ENCODE measurements at places on chromosomes 12 and 14.

GRCh38 chr12:15355766-15356165 lies 33.5 kb downstream of the PTPRO start:
- DNase-seq = peak; percentile 38

DNA sequence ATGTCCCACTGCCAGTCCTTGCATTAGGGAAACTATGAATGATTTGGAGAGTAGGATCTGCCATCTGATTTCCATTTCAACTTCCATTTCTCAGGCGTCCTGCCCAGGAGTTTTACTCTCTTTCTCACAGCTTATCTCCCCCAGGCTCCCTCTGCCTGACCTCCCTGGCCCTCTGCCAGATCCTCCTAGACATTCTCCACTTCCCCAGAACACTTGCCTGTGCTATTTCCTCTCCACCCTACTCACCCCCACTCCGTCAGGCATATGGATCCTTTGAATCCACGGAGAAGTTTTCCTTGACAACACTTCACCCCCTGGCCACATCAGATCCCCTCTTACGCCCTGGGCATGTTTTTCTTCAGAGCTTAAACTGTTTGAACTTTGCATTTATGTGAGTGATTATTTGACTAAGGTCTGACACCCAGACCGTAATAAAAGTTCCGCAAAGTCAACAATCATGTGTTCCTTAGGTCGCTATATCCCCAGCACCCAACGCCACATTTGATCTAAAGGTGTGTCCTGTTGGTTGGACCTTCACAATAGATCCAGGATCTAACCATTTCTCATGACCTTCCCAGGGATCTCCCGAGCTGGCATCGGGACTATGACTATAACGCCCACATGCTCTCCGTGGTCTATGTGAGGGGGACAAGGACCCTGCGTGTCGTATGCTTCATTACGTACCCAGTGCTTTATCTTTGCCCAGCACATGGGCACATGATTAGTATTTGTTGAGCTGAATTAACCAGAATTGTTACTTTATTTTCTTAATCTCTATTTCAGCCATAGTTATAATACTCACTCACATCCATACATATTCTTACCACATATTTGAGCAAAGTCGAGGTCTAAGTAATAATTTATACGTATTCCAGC lies 255.8 kb upstream of the FOXN3 start:
- no peak for DNase-seq

DNA sequence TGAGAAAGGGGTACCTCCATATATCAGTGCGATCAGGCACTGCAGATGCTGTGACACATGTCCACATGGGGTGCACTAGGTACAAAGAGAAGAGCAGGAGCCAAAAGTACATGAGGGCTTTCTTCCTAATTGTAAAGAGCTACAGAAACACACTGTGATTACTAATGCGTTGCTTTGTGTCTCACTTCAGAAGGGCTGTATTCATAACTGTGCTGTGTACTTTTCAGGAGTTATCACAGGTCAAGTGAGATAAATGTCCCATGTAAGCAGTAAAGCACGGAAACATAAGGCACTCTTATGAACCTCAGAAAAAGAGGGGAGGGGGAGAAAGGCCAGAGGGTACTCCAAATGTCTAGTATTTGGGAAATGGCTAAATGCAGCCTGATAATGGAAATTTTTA lies 10.6 kb downstream of the SPRING1 start:
- DNase-seq = no peak

- DNase-seq = no peak
These were observed 223.7 kb downstream of the ZFP36L1 start for GRCh38 chr14:68568907-68569897.

- no peak for DNase-seq
These were observed 51.9 kb downstream of the PRMT8 start for GRCh38 chr12:3542911-3543310.

DNA sequence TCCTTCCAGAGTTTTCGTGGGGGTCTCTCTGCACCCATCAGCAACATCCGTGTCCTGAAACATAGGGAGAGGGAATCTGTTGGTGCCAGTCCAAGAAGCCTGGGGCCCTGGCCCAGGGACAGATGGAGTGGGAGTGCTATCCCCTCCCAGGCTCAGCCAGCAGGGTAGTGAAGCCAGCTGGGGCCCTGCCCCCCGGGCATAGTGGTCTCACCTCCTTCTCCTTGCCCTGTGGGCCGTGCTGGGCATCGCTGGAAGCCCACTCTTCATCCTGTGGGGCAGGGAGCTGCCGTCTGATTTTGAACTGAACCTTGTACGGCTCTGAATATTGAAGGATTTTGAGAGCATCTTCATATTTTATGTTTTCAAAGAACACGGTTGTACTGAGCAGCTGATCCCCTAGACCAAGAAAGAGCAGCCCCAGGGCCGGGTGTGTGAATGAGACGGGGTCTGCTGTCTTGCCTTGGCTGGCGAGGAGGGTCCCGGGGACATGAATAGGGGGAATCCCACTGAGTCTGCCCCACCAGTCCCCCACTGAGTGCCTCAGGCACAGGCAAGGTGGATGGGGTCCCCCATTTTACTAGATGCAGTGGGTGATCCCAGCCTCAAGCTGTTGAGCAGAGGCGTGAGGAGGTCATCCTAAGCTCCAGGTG lies 23.3 kb downstream of the AHNAK2 start:
- no peak for DNase-seq
